ENCODE measurements at places on chromosomes 16 and 17. TPM values are rescaled to one million over a fixed set of nuclear protein-coding genes. Genes with fewer than 3 reads are reported as not detected.

QRICH2 gene
- total RNA-seq = 3.7 TPM

CDRT4 gene
- 2.0 TPM for total RNA-seq

ZSCAN10 gene
- not detected for total RNA-seq

ZNF287 gene
- total RNA-seq = 18.7 TPM

C17orf100 gene
- 2.6 TPM for total RNA-seq

NFATC3 gene
- total RNA-seq = 36.7 TPM

ATP2A1 gene
- total RNA-seq = 0.99 TPM

- no peaks in the 10 kb centered on the region for H3K27me3 ChIP-seq
- no peaks in the 10 kb centered on the region for H3K4me1 ChIP-seq
- no peak overlapping the region for H3K27ac ChIP-seq
- no peak overlapping the region for H3K4me3 ChIP-seq
- no peaks in the 10 kb centered on the region for H3K36me3 ChIP-seq
These were observed 94.6 kb upstream of the DHX40 start for GRCh38 chr17:59470624-59471297.

DNA sequence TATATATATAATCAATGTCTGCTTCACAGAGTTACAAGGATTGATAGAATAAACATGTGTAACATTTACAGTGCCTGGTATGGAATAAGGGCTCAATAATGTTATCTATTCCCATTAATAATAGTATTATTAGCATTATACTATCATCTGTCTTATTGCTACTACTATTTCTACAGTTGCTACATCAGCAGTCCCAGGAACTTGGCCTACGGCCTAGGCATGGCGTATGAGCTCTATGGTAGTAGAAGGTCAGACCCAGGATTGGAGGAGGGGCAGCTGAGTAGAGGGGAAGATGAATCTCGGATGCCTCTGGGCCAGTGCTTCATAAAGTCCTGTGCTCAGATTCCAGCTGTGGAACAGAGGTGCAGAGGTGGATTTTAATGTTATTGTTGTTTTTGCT, 146.3 kb upstream of the TBX2 start:
- no peaks in the 10 kb centered on the region for H3K36me3 ChIP-seq
- H3K4me1 ChIP-seq = peaks cover 14% of the 10 kb centered on the region
- peak overlapping the region; percentile 7 for H3K27ac ChIP-seq
- no peak for DNase-seq
- H3K27me3 ChIP-seq = no peaks in the 10 kb centered on the region
- no peak overlapping the region for H3K4me3 ChIP-seq

- DNase-seq = no peak
- H3K27ac ChIP-seq = no peak overlapping the region
- no peak overlapping the region for H3K4me3 ChIP-seq
- H3K27me3 ChIP-seq = no peaks in the 10 kb centered on the region
- H3K4me1 ChIP-seq = no peaks in the 10 kb centered on the region
These were observed 338.7 kb downstream of the GRIN2A start for GRCh38 chr16:9843424-9844018.

- no peak overlapping the region for H3K4me3 ChIP-seq
- H3K27me3 ChIP-seq = peaks cover 13% of the 10 kb centered on the region
- H3K27ac ChIP-seq = no peak overlapping the region
- peaks cover 5% of the 10 kb centered on the region for H3K36me3 ChIP-seq
- peaks cover 63% of the 10 kb centered on the region for H3K4me1 ChIP-seq
- DNase-seq = no peak
These were observed 148.5 kb upstream of the GSE1 start for GRCh38 chr16:85464383-85465305.

- H3K27me3 ChIP-seq = no peaks in the 10 kb centered on the region
- H3K36me3 ChIP-seq = no peaks in the 10 kb centered on the region
- H3K4me3 ChIP-seq = peak overlapping the region; percentile 4
- DNase-seq = peak; percentile 86
These were observed 363.1 kb downstream of the WWOX start for GRCh38 chr16:78462288-78463208.

- H3K27me3 ChIP-seq = no peaks in the 10 kb centered on the region
- no peak overlapping the region for H3K4me3 ChIP-seq
- H3K36me3 ChIP-seq = no peaks in the 10 kb centered on the region
- no peak overlapping the region for H3K27ac ChIP-seq
- H3K4me1 ChIP-seq = no peaks in the 10 kb centered on the region
These were observed 81.0 kb downstream of the MYH11 start for GRCh38 chr16:15775663-15776304.

- no peak overlapping the region for H3K4me3 ChIP-seq
- no peaks in the 10 kb centered on the region for H3K4me1 ChIP-seq
- DNase-seq = no peak
- H3K27me3 ChIP-seq = no peaks in the 10 kb centered on the region
These were observed 2.6 kb upstream of the HPR start for GRCh38 chr16:72060405-72060804.

DNA sequence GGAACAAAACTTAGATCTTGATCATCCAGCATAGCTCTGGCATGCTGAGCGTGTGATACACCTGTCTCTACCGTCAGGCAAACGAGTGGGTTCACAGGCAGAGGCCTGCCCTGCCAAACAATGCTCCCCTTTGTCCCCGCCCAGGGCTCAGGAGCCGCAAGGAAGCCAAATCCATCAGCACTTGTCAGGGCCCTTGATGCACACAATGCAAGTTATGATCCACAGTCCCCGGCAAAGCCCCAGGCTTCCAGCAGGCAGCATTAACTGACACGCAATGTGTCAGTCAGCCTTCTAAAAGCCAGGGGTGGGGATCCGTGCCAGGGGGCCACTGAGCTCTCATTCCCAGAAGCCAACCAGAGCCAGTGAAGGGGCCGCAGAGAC, 460.9 kb downstream of the SLC39A11 start:
- H3K27ac ChIP-seq = no peak overlapping the region
- H3K4me3 ChIP-seq = no peak overlapping the region
- H3K36me3 ChIP-seq = no peaks in the 10 kb centered on the region
- DNase-seq = no peak
- H3K4me1 ChIP-seq = peaks cover 26% of the 10 kb centered on the region

DNA sequence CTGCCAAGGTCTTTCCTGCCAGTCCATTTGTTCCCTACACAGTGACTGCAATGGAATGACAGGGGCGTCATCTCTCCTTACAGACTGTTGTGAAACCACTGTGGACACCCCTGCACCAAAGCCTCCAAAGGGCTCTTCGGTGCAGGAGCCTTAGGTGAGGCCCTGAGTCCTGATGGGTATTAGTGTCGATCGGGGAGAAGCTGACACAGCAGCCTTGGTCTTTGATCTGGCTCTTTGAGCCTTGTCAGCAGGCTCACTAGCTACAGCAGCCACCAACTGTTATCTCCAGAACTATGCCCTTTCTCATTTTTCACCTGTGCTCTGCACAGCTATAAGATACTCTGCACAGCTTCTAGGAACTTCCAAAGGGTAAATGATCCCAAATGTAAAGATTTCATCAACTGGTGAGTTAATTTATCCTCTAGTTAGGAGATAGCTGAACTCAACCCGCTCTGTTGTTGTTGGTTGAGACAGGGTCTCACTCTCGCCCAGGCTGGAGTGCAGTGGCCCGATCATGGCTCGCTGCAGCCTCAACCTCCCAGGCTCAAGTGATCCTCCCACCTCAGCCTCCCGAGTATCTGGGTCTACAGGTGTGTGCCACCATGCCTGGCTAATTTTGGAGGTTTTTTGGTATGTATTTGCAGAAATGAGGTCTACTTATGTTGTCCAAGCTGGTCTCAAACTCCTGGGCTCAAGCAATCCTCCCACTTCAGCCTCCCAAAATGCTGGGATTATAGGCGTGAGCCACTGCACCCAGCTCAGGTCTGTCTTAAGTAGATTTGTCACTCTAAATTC, 19.7 kb downstream of the G6PC1 start:
- no peak for DNase-seq
- no peaks in the 10 kb centered on the region for H3K4me1 ChIP-seq
- H3K36me3 ChIP-seq = no peaks in the 10 kb centered on the region
- H3K4me3 ChIP-seq = no peak overlapping the region
- no peaks in the 10 kb centered on the region for H3K27me3 ChIP-seq

- no peaks in the 10 kb centered on the region for H3K36me3 ChIP-seq
- DNase-seq = no peak
- peaks cover 9% of the 10 kb centered on the region for H3K4me1 ChIP-seq
- H3K4me3 ChIP-seq = no peak overlapping the region
- H3K27ac ChIP-seq = no peak overlapping the region
- H3K27me3 ChIP-seq = no peaks in the 10 kb centered on the region
These were observed 8.4 kb downstream of the SRL start for GRCh38 chr16:4233431-4233830.

DNA sequence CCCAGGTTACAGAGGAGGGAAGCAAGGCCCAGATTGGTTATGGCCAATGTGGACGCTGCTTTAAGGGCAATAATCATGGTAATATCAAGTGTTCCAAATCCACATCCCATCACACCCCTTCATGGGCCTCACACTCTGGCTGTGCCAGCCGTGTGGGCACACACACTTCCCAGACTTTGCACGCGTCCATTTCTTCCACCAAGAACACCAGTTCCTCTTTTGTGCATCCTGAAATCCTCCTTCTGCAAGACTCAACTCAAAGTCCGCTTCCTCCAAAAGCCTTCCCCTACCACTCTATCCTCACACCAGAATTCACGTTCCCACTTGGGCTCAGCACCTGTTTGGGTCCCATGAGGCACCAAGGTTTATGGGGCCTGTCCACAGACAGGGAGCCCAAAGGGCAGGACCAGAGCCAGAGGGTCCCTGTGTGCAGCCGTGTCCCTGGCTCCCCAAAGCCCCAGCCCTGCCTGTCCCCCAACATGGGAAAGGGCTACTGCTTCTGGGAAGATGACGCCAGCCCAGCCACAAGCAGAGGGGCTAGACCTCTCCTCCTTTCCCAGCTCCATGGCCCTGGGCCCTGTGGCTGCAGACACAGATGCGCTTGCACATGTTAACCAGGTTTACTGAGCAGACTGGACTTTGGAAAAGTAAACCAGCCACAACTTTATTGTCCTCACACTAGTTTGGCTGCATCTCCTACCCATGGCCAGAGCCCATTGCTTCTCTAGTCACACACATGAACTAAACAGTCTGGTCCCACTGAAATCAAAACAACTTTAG, 20.3 kb downstream of the SPNS3 start:
- no peak overlapping the region for H3K4me3 ChIP-seq
- H3K27ac ChIP-seq = no peak overlapping the region
- H3K36me3 ChIP-seq = peaks cover 2% of the 10 kb centered on the region
- no peak for DNase-seq
- H3K27me3 ChIP-seq = no peaks in the 10 kb centered on the region
- H3K4me1 ChIP-seq = no peaks in the 10 kb centered on the region

GRCh38 chr16:30949650-30950515, 1.0 kb downstream of the ORAI3 start:
- H3K4me1 ChIP-seq = peaks cover 52% of the 10 kb centered on the region
- peak overlapping the region; percentile 76 for H3K4me3 ChIP-seq
- H3K27ac ChIP-seq = peak overlapping the region; percentile 92
- peaks cover 31% of the 10 kb centered on the region for H3K36me3 ChIP-seq

Measured in spinal cord (tissue), 10 donors.